ENCODE measurements at places on chromosomes 1 and 21. TPM values are rescaled to one million over a fixed set of nuclear protein-coding genes. Genes with fewer than 3 reads are reported as not detected.

PCBP3 gene
- 0.23 TPM for total RNA-seq

CFAP141 gene
- total RNA-seq: not detected

CNN3 gene
- 82.4 TPM for total RNA-seq

LCE1D gene
- not detected for total RNA-seq

NUDT4B gene
- 21.9 TPM for total RNA-seq

FMN2 gene
- total RNA-seq: not detected

CHAF1B gene
- 3.7 TPM for total RNA-seq
